A549 treated with AZD2906 at 1 μM for 4 hours (cell line): ENCODE measurements at places on chromosomes 16 and 17. TPM values are rescaled to one million over a fixed set of nuclear protein-coding genes. Genes with fewer than 3 reads are reported as not detected.

SYNGR3 gene
- total RNA-seq: 5.0 to 9.3 TPM (median 8.2 TPM) in 5 replicates

CWC25 gene
- 20.1 to 27.4 TPM (median 21.2 TPM) in 5 replicates for total RNA-seq

KRTAP4-5 gene
- not detected in 5 replicates for total RNA-seq

AATK gene
- 0.40 to 0.85 TPM (median 0.55 TPM) in 5 replicates for total RNA-seq

KIFC3 gene
- 111 to 139 TPM (median 132 TPM) in 5 replicates for total RNA-seq

ZDHHC1 gene
- total RNA-seq: 4.2 to 7.1 TPM (median 6.6 TPM) in 5 replicates

DNAH2 gene
- total RNA-seq: 0.02 to 0.05 TPM (median 0.03 TPM) in 5 replicates

TMEM235 gene
- total RNA-seq: not detected in 5 replicates

CX3CL1 gene
- 0.06 to 0.11 TPM (median 0.08 TPM) in 5 replicates for total RNA-seq

GNG13 gene
- not detected in 5 replicates for total RNA-seq

VKORC1 gene
- 99.8 to 149 TPM (median 147 TPM) in 5 replicates for total RNA-seq

PABPN1L gene
- total RNA-seq: 0.08 to 0.11 TPM in 2 of 5 replicates, not detected in the others

P2RX5 gene
- total RNA-seq: 16.3 to 24.9 TPM (median 22.8 TPM) in 5 replicates

CIBAR2 gene
- not detected in 5 replicates for total RNA-seq

CD300LB gene
- total RNA-seq: 0.05 to 0.14 TPM (median 0.05 TPM) in 4 of 5 replicates, not detected in the other

ELMO3 gene
- total RNA-seq: 0.80 to 1.7 TPM (median 1.5 TPM) in 5 replicates

CCNF gene
- 20.2 to 23.1 TPM (median 21.1 TPM) in 5 replicates for total RNA-seq

C16orf46 gene
- total RNA-seq: 0.37 to 1.2 TPM (median 0.80 TPM) in 5 replicates

CD300LF gene
- total RNA-seq: not detected in 5 replicates

CDH3 gene
- total RNA-seq: 0.23 to 0.37 TPM (median 0.30 TPM) in 5 replicates

DNASE1L2 gene
- 0.60 to 1.7 TPM (median 1.3 TPM) in 5 replicates for total RNA-seq

SPPL2C gene
- not detected in 5 replicates for total RNA-seq

NOXO1 gene
- total RNA-seq: 0.08 to 0.31 TPM (median 0.28 TPM) in 5 replicates

HNF1B gene
- total RNA-seq: 14.3 to 18.0 TPM (median 17.4 TPM) in 5 replicates

SPIRE2 gene
- 5.2 to 7.7 TPM (median 7.3 TPM) in 5 replicates for total RNA-seq

GRIN2A gene
- total RNA-seq: 0.01 to 0.15 TPM in 2 of 5 replicates, not detected in the others

MC1R gene
- total RNA-seq: 4.9 to 6.8 TPM (median 6.6 TPM) in 5 replicates

NTN1 gene
- 0.46 to 0.85 TPM (median 0.58 TPM) in 5 replicates for total RNA-seq

C17orf67 gene
- total RNA-seq: 1.3 to 2.1 TPM (median 1.9 TPM) in 5 replicates

TBC1D3B gene
- total RNA-seq: 1.8 to 3.6 TPM (median 3.1 TPM) in 5 replicates

HSD17B1 gene
- 0.95 to 1.8 TPM (median 1.5 TPM) in 5 replicates for total RNA-seq

OGFOD3 gene
- 20.2 to 26.1 TPM (median 24.0 TPM) in 5 replicates for total RNA-seq
